ENCODE measurements at places on chromosomes 7 and 10. TPM values are rescaled to one million over a fixed set of nuclear protein-coding genes. Genes with fewer than 3 reads are reported as not detected.

- no peak for DNase-seq
Measured at GRCh38 chr7:2617325-2617905, 14.4 kb upstream of the TTYH3 start.

STAMBPL1 gene
- polyA plus RNA-seq = 0.63 TPM

GRCh38 chr10:120336911-120337540 lies 120.0 kb upstream of the PLPP4 start:
- no peak for DNase-seq

DNA sequence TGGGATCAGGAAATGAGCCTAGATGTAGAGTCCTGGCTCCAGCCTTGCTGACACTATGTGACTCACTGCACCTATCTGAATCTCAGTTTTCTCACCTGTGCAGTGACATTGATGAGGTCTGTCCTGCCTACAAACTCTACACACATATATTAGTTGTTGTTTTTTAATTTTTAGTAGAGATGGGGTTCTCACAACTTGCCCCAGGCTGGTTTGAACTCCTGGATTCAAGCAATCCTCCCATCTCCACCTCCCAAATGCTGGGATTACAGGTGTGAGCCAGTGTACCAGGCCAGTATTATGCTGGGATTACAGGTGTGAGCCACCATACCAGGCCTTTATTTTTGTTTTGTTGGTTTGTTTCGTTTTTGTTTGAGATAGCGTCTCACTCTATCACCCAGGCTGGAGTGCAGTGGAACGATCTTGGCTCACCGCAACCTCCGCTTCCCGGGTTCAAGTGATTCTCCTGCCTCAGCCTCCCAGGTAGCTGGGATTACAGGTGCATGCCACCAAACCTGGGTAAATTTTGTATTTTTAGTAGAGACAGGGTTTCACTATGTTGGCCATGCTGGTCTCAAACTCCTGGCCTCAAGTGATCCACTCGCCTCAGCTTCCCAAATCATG lies 11.8 kb upstream of the DDIT4 start:
- DNase-seq = no peak

- DNase-seq = no peak
Measured at GRCh38 chr7:117362294-117362888, 39.5 kb upstream of the WNT2 start.

DNA sequence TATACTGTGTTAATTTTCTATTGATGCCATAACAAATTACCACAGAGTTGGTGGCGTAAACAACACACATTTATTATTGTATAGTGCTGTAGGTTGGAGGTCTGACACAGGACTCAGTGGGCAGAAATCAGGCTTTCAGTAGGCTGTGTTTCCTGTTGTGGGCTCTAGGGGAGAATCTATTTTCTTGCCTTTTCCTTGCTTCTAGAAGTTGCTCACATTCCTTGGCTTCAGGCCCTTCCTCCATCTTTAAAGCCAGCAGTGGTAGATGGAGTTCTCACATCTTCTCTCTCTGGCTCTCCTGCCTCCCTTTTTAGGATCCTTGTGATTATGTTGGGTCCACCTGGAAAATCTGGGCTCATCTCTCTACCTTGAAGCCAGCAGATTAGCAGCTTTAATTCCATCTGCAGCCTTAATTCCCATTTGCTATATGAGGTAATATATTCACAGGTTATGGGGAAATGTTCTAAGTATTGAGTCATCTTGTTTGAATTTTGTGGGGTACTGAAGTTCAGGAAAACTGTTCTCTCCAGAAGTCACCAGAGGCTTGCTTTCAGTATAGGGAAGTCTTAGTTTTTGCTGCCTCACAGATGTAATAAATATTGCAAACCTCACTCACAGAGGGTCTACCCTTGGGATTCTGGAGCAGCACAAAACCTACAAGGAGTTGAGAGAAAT lies 38.9 kb downstream of the CCNY start:
- DNase-seq = no peak
